ENCODE measurements at places on chromosomes 12 and 14. TPM values are rescaled to one million over a fixed set of nuclear protein-coding genes. Genes with fewer than 3 reads are reported as not detected.

DNA sequence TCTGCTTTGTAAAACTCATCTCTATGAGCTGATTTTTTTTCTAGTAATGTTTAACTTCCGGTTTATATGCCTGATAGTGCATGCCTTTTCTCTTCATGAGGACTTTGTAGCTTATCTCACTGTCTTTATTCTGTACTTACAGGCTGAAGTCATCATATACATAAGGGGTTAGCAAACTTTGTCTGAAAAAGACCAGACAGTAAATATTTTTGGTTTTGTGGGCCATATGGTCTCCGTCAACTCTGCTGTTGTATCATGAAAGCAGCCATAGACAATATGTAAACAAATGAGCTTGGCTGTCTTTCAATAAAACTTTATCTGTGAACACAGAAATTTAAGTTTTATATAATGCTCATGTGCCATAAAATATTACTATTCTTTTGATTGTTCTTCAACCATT, 172.1 kb downstream of the GXYLT1 start:
- no peak for DNase-seq
- H3K36me3 ChIP-seq: no peaks in the 10 kb centered on the region
- no peaks in the 10 kb centered on the region for H3K4me1 ChIP-seq
- no peak overlapping the region for H3K4me3 ChIP-seq
- H3K27me3 ChIP-seq: no peaks in the 10 kb centered on the region

The HHIPL1 gene
- 1.1 TPM for total RNA-seq

The RIN3 gene
- 15.4 TPM for total RNA-seq

DNA sequence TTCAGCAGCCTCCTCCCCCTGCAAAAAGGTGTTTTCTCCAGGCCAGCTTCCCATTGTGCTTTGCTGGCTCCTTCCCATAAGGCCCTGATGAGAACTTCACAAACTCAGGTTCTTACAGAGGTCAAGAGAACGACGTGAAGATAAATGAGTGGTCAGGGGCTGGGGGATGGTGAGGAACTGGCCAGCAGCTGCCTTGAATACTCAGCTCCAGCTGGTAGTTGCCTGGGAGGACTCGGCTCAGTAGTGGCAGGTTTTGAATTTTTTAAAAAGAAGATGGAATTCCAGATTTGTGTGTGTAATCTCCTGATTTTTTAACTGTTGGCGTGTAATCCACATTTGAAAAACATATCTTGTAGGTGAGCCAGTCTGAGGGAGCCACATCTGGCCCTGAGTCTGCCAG, 5.9 kb downstream of the DDX55 start:
- H3K36me3 ChIP-seq: no peaks in the 10 kb centered on the region
- no peak for DNase-seq
- no peak overlapping the region for H3K4me3 ChIP-seq
- peaks cover 4% of the 10 kb centered on the region for H3K4me1 ChIP-seq

DNA sequence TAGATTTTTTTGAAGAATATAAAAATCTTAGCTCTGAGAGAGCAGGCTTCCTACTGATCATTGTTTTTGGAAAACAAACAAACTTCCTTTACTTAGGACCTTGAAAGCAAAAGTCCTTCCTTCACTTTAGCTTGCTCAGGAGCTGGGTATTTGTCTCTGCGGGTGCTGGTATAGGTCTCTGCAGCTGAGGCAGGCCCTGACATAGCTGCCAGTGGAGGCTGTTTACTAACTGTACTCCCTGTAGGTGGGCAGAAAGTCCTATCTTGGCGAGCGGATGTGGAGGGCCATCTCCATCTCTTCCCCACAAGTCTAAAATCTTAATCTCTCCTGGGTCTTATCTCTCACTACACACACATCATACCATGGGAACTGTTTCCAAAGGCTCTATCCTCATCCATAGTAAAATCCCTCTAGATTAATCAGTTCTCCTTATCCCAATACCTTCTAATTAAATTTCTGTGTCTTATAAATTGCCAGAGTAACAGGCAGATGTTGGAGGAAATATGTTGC, 4.1 kb upstream of the MIA2 start:
- DNase-seq: no peak
- H3K27me3 ChIP-seq: no peaks in the 10 kb centered on the region
- H3K27ac ChIP-seq: no peak overlapping the region

The XPOT gene
- total RNA-seq: 25.9 TPM

The SVOP gene
- total RNA-seq: not detected

- no peak for DNase-seq
- no peaks in the 10 kb centered on the region for H3K36me3 ChIP-seq
- no peaks in the 10 kb centered on the region for H3K27me3 ChIP-seq
- H3K27ac ChIP-seq: no peak overlapping the region
- no peaks in the 10 kb centered on the region for H3K4me1 ChIP-seq
Measured at GRCh38 chr12:8064131-8064530, 2.0 kb downstream of the C3AR1 start.

DNA sequence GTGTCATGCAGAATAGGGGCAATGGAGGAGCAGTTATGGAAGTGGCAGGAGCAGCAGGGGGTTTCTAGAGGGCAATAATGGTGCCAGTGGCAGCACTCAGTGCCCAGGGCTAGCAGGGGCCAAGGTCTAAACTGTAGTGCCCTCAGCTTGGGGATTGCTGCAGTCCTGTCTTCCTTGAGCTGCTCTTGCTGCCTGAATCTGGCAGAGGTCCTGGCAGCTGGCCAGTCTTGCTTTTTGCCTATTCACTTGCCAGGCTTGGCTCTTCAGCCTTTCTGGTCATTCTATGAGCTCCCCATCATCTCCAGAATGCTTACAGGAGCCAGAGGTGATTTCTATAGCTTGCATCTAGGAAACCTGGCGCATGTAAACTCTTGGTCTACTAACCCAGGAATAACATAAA, 72.0 kb downstream of the SUDS3 start:
- no peaks in the 10 kb centered on the region for H3K4me1 ChIP-seq
- H3K36me3 ChIP-seq: no peaks in the 10 kb centered on the region
- no peak overlapping the region for H3K27ac ChIP-seq

The PDE3A gene
- total RNA-seq: 97.3 TPM

The DDHD1 gene
- 5.3 TPM for total RNA-seq

The PUS7L gene
- 5.4 TPM for total RNA-seq

The SDS gene
- not detected for total RNA-seq

The ENDOU gene
- total RNA-seq: not detected

GRCh38 chr14:48874711-48875110, 711.5 kb downstream of the RPS29 start:
- no peak for DNase-seq
- H3K4me1 ChIP-seq: no peaks in the 10 kb centered on the region
- no peak overlapping the region for H3K4me3 ChIP-seq
- H3K27ac ChIP-seq: no peak overlapping the region
- H3K27me3 ChIP-seq: no peaks in the 10 kb centered on the region

DNA sequence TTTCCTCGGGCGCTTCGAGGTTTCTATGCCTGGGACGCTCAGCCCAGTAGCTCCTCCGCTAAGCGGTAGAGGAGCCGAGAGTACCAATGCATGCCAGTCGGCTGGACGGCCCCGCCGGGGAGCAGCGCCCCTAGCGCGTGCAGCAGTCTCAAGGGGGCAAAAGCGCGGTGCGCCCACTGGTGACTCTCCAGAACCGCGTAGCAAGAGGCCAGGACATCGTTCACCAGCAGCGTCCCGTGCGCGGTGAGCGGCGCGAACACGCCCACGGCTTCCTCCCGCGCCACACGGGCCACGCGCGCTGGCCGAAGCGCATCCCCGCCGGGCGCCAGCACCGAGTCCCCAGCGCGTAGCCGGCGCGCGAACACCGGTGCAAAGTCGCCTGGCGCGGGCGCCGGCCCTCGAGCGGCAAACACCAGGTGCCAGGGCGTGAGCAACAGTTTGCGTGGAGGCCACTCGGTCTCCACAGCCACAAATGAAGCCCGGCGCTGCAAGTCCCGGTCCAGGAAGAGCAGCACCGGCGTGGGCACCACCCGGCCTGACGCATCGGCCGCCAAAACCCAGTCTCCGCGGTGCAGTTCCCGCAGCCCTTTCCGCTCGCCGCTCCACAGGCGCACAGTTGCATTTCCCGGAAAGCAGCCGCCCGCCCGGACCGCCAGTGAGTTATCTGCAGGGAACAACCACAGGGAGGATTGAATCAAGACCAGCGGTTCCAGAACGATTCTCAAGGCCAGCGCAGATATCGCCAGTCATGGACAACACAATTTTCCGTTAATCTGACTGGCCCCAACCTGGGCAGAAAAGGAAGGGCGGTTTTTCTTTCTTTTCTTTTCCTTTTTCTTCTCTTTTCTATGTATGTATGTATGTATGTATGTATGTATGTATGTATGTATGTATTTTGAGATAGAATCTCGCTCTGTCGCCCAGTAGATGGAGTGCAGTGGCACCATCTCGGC, 4.5 kb downstream of the DHH start:
- no peak overlapping the region for H3K27ac ChIP-seq
- H3K36me3 ChIP-seq: no peaks in the 10 kb centered on the region
- peaks cover 49% of the 10 kb centered on the region for H3K27me3 ChIP-seq
- peak; percentile 58 for DNase-seq
- no peaks in the 10 kb centered on the region for H3K4me1 ChIP-seq

The CCDC177 gene
- not detected for total RNA-seq

- H3K27me3 ChIP-seq: no peaks in the 10 kb centered on the region
- H3K4me1 ChIP-seq: no peaks in the 10 kb centered on the region
- no peaks in the 10 kb centered on the region for H3K36me3 ChIP-seq
- no peak overlapping the region for H3K4me3 ChIP-seq
Measured at GRCh38 chr14:104294628-104294982, 156.2 kb downstream of the KIF26A start.

- DNase-seq: no peak
- peak overlapping the region; percentile 39 for H3K4me3 ChIP-seq
- peaks cover 23% of the 10 kb centered on the region for H3K4me1 ChIP-seq
- no peaks in the 10 kb centered on the region for H3K27me3 ChIP-seq
- peak overlapping the region; percentile 65 for H3K27ac ChIP-seq
Measured at GRCh38 chr12:51950682-51951198, 759 bp upstream of the ACVR1B start.

DNA sequence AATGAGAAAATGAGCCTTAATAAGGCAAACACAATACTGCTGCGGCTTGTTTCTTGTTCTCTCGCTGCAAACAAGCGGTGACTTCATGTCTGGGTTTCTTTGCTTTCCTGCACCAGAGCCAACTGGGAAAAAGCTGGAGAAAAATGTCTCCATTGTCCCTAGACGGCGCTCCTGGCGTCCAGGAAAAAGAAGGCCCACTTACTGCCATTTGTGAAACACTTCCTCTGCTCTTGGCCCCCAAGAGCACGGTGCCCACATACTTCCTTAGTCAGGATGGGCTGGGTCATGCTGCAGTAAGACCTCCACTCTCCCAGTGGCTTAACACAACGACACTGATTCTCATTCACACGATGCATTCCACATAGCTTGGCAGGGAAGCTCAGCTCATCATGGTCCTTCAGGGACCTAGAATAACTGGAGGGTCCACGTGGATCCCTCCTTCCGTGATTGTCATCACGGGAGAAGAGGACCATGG, 86.0 kb upstream of the BCL11B start:
- no peak for DNase-seq
- H3K36me3 ChIP-seq: no peaks in the 10 kb centered on the region
- no peaks in the 10 kb centered on the region for H3K27me3 ChIP-seq
- H3K4me3 ChIP-seq: no peak overlapping the region

DNA sequence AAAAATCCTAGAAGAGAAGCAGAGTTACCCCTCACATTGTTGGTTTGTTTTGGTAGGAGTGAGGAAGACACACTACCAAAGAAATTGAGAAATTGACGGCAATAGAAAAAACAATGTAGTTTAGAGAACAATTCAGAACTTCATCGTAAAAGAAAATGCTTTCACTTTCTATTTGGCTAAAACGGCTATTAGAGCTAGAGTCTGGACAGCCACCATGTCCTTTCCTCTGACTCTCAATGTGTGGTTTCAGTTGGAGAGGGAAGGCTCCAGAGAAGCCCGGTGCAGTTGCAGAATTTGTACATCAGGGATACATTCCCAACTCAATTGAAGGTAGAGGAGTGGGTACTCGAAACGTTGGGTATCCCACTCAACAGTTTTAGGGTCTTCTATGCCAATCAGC, 535.3 kb downstream of the GALC start:
- no peak overlapping the region for H3K4me3 ChIP-seq
- no peak overlapping the region for H3K27ac ChIP-seq
- no peaks in the 10 kb centered on the region for H3K27me3 ChIP-seq
- H3K36me3 ChIP-seq: no peaks in the 10 kb centered on the region
- no peak for DNase-seq

The TEX52 gene
- not detected for total RNA-seq

The DMAC2L gene
- total RNA-seq: 16.7 TPM

DNA sequence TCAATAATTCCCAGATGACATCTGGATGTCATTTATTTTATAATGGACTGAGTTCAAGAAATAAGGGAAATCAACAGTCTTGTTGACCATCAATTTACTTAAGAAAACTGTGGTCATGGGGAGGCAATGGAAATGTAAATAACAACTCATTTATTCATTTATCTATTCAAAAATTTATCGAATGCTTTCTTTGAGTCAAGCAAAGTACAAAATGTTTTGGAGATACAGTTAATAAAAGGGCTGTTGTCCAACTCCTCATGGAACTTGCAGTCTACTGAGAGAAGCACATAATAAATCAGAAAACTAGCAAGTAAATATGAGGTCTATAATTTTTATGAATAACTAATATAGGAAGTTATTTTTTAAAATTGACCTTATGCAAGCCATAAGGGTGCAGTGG, 65.5 kb upstream of the KITLG start:
- H3K27me3 ChIP-seq: no peaks in the 10 kb centered on the region
- no peak overlapping the region for H3K4me3 ChIP-seq
- H3K27ac ChIP-seq: no peak overlapping the region
- H3K4me1 ChIP-seq: no peaks in the 10 kb centered on the region

- H3K27ac ChIP-seq: no peak overlapping the region
- H3K4me1 ChIP-seq: peaks cover 2% of the 10 kb centered on the region
- no peaks in the 10 kb centered on the region for H3K27me3 ChIP-seq
- no peak for DNase-seq
Measured at GRCh38 chr14:65349100-65349499, 63.4 kb upstream of the FUT8 start.

DNA sequence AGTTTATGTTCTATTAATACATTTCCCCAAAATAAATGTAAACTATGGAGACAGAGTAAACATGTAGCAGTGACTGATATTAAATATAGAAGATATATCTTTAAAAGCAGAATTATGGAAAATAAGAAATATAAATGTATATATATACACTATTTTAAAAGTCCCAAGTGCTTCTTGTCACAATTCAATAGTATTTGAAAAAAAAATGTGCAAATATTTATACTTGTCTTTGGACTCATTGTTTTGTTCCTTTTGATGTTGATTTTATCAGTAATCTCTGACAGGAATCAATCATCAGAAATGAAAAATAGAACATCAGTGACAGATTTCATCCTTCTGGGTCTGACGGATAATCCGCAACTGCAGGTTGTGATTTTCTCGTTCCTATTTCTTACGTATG, at the start of gene OR6C76:
OR6C76 (plus strand) TSS at position 301 of the 400 bp plus-strand sequence; CDS start at position 301, 0 bp downstream.
- H3K27ac ChIP-seq: no peak within 1 kb of the TSS
- no peaks in the 10 kb centered on the region for H3K4me1 ChIP-seq
- no peaks in the 10 kb centered on the region for H3K36me3 ChIP-seq
- no peak for DNase-seq

DNA sequence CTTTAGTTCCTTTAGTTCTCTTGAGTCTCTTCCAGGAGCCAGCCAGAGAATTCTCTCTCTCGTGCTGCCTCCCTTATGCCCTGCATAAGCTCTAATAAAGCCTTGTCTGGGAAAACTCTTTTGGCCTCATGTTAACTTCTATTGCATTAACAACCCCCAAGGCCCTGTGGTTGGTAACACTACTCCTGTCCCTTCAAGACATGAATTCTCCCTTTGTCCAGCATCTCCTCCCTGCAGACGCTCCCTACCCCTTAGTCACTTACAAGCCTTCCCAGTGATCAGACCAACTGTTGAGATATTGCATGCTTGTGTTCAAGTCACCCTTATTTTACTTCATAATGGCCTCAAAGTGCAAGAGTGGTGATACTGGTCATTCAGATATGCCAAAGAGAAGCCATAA, 12.1 kb downstream of the LTBR start:
- H3K27ac ChIP-seq: no peak overlapping the region
- H3K4me3 ChIP-seq: no peak overlapping the region
- H3K4me1 ChIP-seq: no peaks in the 10 kb centered on the region
- no peak for DNase-seq
- no peaks in the 10 kb centered on the region for H3K36me3 ChIP-seq

The IRF9 gene
- total RNA-seq: 74.7 TPM

The BCL11B gene
- 7.7 TPM for total RNA-seq

Data from Peyer's patch (tissue), 4 donors.